Stomach (tissue), 19 donors: ENCODE measurements at places on chromosomes 5 and 9. TPM values are rescaled to one million over a fixed set of nuclear protein-coding genes. Genes with fewer than 3 reads are reported as not detected.

ADGRD2 gene
- not detected for total RNA-seq

TAF11L12 gene
- total RNA-seq: not detected

PITX1 gene
- total RNA-seq: 30.7 TPM

FRMPD1 gene
- under 0.01 TPM for total RNA-seq

FREM1 gene
- total RNA-seq: 0.58 TPM

CNTLN gene
- total RNA-seq: 0.58 TPM

DNA sequence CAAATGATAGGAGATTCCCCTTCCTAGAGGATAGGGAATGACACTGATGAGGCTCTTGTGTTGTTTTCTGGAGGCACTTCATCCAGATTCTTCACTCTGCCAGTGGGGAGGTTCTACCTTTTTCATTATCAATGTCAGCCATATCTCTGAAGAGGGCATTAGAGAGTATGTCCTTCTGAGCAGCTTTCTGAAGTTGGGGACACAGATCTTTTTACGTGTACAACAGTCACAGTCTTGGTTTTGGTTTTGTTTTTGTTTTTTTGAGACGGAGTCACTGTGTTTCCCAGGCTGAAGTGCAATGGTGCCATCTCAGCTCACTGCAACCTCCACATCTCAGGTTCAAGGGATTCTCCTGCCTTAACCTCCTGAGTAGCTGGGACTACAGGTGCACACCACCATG, 22.6 kb downstream of the CENPH start:
- DNase-seq: no peak

GRCh38 chr5:78127875-78128274, 166.6 kb downstream of the AP3B1 start:
- no peak for DNase-seq

- DNase-seq: no peak
Measured at GRCh38 chr9:128253991-128254346, 21.8 kb downstream of the GOLGA2 start.

DNA sequence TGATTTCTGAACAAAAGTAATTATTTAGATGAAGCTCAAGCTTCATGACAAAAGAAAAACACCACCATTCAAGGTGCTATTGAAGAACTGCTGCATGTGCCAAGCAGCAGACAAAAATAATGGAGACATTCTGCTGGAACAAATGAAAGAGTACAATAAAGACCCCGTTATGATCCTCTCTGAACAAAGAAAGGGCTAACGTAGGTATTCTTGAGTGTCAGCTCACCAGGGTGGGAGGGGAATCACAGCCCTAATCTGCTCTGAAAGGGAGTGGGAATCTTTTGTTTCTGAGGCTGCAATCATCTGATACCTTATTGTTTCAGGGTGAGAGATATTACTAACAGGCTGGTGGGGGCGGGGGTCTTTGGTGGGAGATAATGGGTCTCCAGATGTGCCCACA, 15.4 kb downstream of the CEMIP2 start:
- no peak for DNase-seq

- no peak for DNase-seq
Measured at GRCh38 chr9:129489838-129490582, 130.9 kb downstream of the C9orf50 start.

DNA sequence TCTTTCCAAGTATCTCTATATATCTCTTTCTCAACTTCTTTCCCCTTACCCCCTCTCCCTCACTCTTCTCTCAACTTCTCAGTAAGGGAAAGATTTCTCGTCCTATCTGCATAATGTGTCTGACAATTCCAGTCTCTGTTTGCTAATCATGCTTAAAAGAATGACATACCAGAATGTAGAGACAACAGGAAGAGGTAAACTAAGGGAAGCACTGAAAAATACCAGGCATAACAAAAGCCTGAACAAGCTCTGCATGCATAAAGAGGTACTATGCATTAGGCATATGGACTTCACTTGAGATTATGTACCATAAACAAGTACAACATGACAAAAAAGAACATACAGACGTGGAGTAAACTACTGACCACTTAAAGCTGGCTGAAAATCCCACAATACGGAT, 62.6 kb downstream of the SEMA5A start:
- no peak for DNase-seq

GRCh38 chr5:7717691-7718090, 133.2 kb downstream of the CFAP90 start:
- no peak for DNase-seq

DNA sequence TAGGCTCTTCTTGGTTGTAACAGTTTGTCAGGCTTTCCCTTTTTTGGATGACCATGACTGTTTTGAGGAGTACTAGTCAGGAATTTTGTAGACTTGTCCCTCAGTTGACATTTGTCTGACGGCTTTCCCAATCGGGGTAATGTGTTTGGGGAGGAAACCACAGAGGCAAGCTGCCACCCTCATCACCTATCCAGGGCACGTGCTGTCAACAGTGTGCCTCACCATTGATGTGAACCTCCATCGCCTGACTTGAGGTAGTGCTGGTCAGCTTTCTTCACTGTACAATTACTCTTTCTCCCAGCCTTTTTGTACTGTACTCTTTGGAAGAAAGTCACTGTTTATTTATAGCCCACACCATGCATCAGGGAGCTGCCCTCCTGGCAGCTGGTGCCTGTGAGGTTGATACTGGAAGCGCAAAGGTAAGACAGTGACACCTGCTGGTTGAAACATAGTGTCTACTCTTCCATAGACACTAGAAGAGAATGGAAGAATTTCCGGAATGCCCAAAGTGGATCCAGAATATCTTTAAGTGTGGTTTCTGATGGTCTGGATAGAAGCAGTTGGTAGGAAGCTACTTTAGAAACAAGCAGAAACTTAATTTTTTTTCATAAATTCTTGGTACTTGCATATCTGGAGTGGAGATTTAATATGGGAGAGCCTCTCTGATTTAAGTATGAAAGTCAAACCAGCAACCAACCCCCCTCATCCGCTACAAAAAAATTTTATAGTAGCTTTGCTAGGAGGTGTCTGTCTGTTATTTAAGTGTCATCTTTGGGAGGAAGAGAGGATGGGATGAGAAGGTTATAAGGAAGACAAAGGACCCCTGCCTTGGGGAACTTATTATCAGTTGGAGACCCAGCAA, 69.3 kb downstream of the SNX30 start:
- DNase-seq: peak; percentile 87

- peak; percentile 90 for DNase-seq
Measured at GRCh38 chr9:34437006-34437925, 21.1 kb downstream of the FAM219A start.

DNA sequence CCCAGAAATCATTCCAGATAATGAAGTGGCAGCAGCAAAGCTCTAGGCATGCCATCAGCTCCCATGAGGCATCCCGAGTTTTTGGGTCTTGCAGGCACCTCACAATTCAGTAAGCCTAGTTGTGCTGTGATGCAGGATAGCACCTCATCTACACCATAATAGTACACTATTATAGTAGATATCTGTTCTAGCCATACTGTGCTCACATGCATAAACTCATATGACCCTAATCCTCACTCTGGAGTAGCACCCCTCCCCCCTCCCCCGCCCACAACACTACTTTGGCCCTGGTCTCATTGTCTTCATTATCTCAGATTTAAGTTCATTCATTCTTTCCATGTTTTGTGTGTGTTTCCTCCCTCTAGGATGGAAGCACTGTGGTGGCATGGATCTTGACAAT, 102.5 kb upstream of the PITX1 start:
- DNase-seq: no peak

DNA sequence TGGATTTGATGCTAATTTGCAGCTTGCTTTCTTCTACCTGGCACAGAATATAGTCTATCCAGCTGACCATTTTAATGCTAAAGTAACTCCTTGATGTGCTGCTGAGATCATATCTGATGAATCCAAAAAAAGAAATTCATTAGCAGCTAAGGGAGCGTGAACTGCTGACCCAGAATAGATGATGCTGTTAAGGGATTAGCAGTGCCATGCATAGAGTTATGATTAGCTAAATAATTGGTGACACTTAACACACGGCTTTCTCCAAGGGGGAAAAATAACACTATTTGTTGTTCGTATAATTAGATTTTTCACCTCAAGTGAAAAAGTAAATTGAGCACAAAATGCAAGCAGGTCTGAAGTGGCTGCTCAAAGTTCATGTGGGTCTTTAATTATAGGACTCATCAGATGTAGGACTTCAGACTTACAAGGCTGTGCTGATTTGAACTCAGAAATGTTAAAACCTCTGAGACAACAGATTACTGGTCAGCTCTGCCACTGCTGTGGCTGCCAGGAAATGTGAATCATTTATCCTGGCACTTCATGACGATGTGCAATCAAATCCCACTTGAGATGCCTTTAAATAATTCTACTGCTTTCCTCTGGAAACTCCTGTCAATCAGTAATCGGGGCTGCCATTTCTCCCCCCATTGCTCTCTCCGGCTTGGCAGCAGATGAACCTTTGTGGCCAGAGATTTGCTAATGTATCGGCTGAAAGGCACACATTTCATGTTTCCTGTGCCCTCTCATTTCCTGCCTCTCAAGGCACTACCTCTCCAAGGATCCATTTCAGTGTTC, 291.6 kb upstream of the C9orf72 start:
- DNase-seq: no peak

DNA sequence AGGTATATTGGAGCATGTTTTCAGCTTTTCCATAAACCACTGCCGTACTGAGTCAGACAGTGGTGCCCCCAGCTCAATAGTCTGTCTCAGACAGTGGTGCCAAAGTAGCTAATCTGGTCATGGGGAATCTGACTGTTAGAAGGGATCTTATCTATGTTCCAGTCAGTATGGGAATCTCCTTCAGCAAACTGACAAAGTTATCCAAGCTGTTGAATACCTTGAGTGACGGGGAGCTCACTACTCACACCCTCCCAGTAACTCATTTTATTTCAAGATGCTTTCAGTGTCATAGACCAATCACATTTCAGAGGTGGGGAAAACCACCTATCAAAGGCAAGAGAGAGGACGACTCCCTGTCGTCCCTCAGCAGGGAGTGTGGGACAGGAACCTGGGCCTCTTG, 18.7 kb downstream of the ANKS6 start:
- DNase-seq: no peak

- no peak for DNase-seq
Measured at GRCh38 chr5:179837076-179838011, 16.6 kb downstream of the SQSTM1 start.

DNA sequence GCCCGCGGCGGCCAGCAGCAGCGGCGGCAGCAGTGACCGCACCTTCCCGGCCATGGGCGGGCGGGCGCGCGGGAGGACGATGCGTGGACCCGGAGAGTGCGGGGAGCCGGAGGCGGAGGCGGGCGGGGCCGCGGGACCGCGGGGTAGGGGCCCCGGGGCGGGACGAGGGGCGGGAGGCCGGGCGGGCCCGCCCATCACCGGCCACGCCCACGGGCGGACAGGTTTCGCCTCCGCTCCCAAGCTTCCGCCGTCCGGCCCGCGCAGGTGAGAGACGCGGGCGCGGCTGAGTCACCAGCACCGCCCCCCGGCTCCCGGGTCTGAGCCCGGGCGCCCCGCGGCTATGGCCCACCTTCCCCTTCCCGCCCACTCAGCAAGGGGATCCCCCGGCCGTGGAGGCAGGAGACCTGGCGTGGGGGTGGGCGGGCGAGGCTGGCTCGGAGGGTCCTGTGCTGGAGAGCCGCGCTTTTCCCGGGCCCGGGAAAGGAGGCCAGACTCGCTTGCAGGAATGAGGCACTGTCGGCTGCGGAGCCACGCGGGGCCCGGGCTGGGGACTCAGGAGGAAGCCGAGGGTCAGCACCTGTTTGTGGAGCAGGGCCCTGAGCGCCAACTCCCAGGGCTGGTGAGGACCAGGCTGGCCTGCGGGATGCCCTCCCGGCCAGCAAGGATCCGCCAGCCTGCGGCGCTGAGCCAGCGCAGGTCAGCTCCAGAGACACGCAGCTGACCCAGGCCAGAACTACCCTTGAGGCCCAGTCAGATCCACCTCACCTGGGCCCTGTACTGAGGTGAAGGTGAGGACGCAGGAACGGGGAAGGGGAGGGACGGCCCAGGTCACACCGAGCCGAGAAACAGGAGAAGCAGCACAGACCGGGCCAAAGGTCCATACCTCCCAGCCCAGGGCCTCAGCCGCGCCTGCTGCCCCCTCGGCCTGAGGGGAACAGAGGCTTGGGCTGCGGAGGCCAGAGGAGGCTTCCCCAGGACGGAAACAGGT, at the start of gene ENTPD2:
ENTPD2 (minus strand) TSS at position 118 of the 988 bp plus-strand sequence; CDS start at position 54, 64 bp downstream.
- DNase-seq: peak; percentile 85

DNA sequence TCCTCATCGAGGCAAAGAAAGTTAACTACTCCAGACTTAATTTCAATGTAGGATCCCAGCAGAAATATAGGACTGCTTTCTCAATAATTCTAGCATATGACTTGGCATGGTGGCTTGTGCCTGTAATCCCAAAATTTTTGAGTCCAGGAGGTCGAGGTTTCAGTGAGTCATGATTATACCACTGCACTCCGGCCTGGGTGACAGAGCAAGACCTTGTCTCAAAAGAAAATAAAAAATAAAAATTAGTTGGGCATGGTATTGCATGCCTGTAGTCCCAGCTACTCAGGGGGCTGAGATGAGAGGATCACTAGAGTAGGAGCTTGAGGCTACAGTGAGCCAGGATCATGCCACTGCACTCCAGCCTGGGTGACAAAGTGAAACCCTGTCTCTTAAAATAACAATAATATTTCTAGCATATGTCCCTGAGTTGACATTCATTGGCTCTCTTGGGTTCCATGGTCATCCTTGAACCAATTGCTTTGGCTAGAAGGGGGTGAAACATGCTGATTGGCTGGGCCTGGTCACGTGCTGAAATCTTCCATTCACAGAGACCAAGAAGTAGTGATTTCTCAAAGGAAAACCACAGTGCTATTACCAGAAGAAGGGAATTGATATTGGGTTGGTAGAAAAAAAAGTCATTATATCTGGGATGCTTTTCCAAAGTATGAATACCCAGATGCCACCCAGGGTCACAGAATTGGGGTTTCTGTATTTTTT, 31.6 kb upstream of the GARNL3 start:
- no peak for DNase-seq

GRCh38 chr5:103569313-103570060, 6.9 kb upstream of the NUDT12 start:
- DNase-seq: peak; percentile 63

DNA sequence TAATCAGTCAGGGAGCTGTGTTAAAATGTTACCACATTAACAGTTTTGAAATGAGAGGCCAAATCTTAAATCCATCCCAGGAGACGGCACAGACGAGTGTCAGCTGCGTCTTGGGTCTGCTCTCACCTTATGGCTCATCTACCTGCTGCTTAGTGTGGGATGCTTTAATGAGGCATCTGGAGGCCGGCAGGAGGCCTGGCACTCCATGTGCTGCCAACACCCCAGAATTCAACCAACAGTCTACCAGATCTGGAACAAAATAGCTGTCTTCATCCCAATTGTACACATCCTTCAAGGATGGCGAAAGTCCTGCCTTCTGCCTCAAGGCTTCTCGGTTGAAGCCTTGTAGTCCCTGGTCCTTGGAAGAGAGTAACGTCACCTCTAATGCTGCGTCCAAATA, 12.0 kb downstream of the PRKACG start:
- DNase-seq: no peak

- DNase-seq: peak; percentile 32
Measured at GRCh38 chr5:67133776-67134175, 62.8 kb downstream of the CD180 start.

DNA sequence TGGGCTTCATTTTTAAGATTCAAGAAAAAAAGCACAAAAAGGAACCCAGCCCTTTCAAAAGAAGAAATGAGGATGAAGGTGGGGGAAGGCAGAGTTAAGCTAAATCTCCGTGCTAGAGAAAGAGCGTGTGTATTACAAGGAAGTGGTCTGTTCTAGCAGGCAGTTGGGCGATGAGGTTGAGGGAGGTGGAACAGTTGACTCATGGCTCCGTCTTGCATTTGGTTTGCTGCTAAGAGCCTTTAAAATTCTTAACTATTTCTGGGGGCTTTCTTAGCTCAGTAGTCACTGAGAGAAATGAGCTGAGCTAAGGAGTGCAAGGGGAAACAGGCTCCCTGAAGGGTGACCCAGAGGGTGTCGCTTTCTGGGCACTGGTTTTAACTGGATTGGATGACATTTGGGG, 117.4 kb downstream of the GCNT1 start:
- no peak for DNase-seq

- peak; percentile 87 for DNase-seq
Measured at GRCh38 chr9:74887041-74887980, at the start of gene TRPM6. Gene TRPM6 (minus strand): TSS chr9:74887921. CDS start chr9:74887856, 65 bp downstream.
